ENCODE measurements at places on chromosomes 11 and 22.

GRCh38 chr11:68525930-68526329, 65.4 kb downstream of the PPP6R3 start:
- DNase-seq, result no peak

GRCh38 chr11:123061403-123062157, at the start of gene HSPA8:
Gene HSPA8 (minus strand): TSS chr11:123062136. CDS start chr11:123061324, 812 bp downstream.
- peak; percentile 65 for DNase-seq

GRCh38 chr11:77046060-77046501, 11.9 kb downstream of the B3GNT6 start:
- DNase-seq, result peak; percentile 40

DNA sequence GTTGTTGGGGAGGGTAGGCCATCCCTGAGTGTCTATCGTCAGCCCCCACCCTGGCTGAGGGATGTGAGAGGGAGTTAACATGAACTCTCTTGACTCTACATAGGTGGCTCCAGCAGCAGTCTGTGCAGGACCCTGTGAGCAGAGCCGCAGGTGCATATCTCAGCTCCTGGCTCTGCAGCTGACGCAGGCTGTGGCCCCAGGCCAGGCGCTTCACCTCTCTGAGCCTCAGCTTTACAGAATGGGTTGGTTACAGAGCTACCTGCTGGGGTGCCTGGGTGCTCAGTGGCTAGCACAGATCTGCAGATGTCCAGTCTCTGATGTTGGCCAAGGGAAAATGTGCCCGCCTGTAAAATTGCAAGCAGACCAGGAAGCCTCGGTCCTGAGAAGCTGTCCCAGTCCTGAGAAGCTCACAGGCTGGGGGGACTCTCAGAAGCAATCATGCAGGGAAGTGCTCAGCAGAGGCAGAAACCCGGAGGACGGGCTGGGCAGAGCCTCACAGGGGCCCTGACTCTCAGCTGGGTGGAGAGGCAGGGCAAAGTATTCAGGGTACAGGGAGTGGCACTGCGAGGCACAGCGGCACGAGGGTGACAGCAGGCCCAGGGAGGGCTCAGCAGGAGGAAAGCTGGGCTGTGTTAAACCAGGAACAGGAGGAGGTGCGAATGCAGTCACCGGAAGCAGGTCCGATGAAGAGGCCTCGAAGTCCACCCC, 15.9 kb upstream of the LRP5 start:
- DNase-seq, result no peak

DNA sequence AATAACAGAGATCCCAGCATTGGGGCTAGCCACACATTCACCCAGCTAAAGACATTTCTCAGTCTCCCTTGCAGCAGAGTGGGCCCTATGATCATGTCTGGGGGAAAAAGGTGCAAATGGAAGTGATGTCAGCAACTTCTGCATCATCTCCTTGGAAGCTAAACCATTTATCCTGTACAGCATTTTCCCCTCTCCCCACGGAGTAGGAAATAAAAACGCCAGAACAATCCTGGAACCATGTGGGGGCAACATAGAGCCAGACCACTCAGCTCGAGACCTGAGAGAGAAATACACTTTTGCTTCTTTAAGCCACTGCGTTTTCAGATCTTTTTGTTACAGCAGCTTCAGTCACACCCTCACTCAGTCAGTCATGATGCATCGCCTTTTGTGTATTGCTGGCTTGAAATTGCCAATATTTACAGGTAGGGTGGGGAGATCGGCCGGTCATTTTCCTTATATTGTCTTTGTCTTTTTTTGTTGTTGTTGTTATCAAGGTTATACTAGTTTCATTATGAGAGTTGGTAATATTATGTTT, 9.1 kb upstream of the RAC2 start:
- no peak for DNase-seq

GRCh38 chr22:24965822-24966626, 13.5 kb downstream of the KIAA1671 start:
- no peak for DNase-seq

DNA sequence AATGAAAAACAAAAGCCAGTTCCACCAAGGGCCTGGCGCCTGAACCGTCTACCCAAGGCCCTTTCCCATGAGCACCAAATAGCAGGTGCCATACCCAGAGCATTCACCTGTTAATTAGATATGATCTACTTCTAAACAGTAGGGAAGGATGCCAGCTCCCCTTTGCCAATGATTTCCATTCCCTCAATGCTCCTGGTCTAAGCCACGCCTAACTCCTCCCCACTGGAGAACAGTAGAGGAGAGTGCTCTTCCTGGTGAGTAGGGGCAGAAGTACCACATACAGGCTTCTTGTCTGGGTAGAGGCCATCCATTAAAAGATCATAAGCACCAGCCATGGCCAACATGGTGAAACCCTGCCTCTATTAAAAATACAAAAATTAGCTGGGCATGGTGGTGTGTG, 40.7 kb downstream of the PACSIN2 start:
- no peak for DNase-seq

GRCh38 chr11:9714272-9714940, 50.5 kb downstream of the SWAP70 start:
- DNase-seq, result no peak

GRCh38 chr11:61747192-61747966, 5.1 kb upstream of the MYRF start:
- DNase-seq, result peak; percentile 9

- no peak for DNase-seq
Measured at GRCh38 chr11:80034801-80035200, 594.0 kb upstream of the TENM4 start.

DNA sequence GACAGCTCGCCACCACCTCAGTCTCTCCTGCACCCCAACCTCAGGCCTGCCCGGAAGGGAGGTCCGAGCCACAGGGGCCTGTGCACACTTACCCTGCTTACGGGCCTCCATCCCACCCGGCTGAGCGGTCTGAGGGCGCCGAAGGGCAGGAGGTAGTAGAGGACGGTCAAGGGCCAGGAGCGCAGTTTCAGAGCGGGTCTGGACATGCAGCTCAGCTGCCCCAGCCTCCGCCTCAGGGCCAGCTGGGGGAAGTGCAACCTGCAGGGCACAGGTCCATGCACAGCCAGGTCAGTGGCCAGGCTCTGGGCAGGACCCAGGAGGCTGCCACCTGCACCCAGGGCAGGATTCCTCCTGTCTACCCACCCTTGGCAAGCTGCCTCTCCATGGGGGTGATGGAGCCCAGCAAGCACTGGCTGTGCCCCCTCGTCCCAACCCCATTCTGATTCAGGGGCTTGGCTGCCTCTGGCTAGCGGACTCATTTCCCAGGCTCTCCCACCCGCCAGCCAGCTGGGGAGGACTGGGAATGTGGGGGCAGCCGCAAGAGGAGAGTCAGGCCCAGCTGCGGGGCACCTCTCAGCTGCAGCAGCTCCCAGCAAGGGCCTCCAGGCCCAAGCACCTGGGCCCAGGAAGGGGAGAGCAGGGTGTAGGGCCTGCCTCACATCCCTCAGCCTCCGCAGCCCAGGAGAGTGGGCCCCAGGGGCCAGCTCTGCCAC, 38.3 kb downstream of the PISD start:
- DNase-seq, result no peak

DNA sequence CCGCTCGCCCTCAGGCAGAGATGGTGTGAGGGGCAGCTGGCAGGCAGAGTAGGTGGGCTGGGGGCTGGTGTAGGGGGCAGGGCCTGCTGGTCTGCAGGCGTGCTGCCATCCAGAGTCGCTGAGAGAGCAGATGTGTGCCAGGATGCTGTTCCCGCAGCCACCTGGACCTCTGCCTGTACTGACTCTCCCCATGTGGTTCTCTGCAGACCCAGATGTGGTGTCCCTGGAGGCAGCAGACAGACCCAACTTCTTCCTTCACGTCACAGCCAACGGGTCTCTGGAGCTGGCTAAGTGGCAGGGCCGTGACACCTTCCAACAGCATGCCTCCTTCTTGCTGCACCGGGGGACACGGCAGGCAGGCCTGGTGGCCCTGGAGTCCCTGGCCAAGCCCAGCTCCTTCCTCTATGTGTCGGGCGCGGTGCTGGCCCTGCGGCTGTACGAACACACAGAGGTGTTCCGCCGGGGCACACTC, 58.6 kb downstream of the OTOG start:
- no peak for DNase-seq

DNA sequence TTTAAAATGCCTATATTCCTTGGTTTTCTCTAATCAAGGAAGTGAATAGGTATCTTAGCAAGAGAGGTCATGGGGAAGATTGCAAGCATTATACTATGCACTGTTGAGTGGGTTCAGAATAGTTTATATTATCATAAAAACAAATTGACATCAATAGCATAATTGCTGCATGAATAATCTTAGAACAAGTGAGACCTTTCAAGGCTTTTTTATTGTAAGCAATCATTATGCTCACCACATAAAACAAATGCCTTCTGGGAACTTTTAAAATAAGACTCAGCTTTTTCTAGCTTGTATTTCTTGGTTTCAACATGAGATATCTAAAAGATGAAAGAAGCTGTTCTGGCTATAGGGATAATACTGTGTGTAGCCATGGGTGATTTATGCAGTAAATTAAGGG, 135.6 kb upstream of the ZC3H12C start:
- DNase-seq, result no peak

- DNase-seq, result no peak
Measured at GRCh38 chr22:27610863-27611786, 190.4 kb downstream of the MN1 start.

DNA sequence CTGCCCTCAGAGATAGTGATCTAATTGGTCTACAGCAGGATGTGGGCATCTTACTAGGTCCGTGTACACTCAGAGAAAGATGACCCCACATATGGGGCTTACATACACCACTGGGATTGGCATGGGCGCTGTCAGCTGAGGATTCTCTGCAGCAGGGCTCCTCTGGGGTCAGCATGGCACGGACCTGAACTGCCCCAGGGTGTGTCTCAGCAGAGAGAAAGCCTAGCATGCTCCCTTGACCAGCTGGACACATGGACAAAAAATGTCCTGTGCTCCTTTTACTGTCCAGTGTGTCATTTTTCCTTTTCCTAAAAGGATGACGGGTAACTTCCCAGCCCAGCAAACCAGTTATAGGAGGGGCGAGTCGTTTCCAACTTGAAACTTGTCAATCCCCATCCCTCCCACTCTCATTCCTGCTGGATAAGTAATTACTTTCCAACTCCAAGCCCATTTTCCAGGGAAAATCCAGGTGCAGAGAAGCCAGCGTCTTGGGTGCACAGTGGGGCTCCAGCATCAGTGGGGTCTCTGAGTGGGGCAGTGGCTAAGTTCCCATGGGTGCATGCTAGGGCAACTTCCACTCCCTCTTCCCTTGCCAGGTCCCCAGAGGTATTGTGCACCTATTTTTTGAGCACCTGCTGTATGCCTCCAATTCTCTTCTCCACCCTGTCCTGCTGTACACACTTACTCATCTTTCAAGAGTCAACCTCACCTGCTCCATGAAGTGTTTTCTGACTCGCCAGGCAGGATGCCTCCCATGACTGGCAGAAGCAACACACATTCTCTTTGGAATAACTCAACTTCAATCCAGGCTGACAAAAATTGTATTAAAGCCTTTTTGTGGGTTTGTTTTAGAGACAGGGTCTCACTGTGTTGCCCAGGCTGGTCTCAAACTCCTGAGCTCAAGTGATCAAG, 5.0 kb downstream of the VSTM5 start:
- no peak for DNase-seq
